Stimulated activated CD4-positive, alpha-beta T cell treated with anti-CD3 and anti-CD28 coated beads, Interleukin-2, amount 100 ng/mL, for 24 hours (primary cell): ENCODE measurements at places on chromosomes 7 and 10.

DNA sequence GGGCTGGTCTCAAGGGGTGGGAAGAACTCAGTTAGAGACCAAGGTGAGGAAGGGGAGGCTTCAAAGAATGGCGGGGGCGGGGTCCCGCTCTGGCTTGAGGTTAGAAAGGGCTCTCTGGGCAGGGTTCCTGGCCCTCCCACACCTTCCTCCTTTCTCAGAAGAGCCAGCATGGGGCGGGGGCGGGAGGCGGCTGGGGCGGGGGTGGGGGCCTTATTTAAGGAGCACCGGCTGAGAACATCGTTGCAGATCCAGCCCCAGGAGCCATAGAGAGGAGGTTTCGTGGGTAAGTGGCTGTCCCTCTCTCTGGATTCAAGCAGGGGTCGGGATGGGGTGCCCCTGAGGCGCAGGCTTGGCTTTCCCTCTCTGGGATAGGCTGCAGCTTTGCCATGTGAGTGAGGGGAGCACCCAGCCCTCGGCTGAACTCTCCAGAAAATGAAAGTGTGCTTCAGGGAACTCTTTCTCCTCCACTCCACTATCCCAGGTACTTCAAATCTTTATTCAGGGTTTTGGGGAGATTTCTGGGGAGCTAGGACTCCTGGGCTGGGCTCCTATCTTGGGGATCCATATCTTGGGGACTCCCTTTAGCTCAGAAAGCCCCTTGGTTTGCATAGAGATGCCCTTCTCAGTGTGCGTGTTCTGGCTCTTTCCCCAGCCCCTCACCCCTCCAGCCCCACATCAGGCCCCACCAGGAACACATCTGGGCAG lies 3.3 kb upstream of the CUEDC2 start:
- peak; percentile 70 for DNase-seq

GRCh38 chr10:51718804-51719291 lies 19.5 kb upstream of the CSTF2T start:
- DNase-seq = no peak

GRCh38 chr10:90905925-90906324 lies 15.0 kb downstream of the ANKRD1 start:
- DNase-seq = no peak

DNA sequence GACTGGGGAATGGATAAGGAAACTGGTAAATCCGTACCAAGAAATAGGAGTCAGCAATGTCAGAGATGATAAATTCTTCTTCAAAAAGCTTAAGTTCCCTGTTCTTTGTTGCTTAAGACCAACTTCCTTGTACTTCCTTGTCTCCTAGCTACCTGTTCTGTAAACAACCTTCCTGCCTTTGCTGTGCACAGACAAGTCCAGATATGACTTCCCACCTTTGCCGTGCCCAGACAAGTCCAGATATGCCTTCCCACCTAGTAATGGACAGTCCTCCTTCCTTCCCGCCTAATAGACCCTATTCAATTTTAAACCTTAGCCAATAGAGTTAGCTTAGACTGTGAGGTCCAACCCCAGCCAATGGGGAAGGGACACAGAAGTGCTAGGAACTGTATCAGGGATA lies 2.5 kb upstream of the ZNF33A start:
- no peak for DNase-seq

GRCh38 chr10:113639966-113640365 lies 23.9 kb downstream of the NRAP start:
- DNase-seq = no peak

DNA sequence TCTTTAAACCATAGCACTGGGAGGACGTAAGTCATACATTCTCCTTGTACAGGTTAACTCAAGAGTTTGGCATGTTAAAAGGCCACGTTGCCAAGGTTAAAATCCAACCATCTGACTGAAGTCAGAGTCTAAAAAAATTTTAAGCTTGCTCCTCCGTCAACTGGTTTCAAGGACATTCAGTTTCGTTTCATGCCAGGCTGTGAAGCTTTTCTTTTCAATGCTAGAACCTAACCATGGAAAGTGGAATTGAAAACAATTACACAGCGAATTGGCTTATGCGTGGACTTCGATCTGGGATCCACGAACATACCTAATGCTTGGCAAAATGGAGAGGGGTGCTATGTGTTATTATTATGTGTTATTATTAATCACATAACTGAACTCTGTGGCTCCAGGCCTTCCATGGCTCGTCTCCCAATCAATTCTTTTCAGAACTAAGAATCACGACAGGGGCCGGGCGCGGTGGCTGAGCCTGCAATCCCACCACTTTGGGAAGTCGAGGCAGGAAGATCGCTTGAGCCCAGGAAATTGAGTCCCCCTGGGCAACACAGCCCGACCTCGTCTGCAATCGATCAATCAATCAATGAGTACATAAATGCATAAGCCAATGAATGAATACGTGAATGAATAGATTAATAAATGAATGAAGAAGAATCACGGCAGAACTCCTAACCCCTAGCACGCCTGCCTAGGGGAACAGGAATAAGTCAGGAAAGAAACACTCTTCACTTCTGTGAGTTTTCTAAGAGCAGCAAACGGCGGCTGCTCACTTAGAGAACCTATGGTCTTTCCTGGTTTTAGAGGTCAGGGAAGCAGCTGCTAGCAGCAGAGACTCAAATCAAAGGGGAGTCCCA lies 733 bp upstream of the ARL5B start:
- no peak for DNase-seq

- DNase-seq = no peak
Measured at GRCh38 chr7:31111109-31111451, 59.0 kb downstream of the ADCYAP1R1 start.

GRCh38 chr10:100879741-100880360 lies 32.9 kb upstream of the SLF2 start:
- no peak for DNase-seq

DNA sequence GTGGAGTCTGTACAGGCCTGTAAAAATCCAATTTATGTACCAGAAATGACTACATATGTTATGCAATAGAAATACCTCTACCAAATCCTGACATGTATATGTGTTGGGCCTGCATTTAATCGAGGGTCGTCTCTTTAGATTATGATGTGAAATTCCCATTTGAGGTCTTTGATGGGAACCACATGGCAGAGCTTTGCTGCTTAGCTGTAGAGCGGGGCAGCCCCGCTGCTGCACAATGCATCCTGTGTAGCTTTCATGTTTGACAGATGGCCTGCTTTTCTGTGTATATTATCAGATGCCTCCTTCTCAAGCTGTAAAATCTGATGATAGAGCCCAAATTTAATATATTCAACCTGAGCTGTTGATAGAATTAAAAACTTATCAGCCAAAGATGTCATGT lies 65.8 kb downstream of the RAB18 start:
- no peak for DNase-seq

DNA sequence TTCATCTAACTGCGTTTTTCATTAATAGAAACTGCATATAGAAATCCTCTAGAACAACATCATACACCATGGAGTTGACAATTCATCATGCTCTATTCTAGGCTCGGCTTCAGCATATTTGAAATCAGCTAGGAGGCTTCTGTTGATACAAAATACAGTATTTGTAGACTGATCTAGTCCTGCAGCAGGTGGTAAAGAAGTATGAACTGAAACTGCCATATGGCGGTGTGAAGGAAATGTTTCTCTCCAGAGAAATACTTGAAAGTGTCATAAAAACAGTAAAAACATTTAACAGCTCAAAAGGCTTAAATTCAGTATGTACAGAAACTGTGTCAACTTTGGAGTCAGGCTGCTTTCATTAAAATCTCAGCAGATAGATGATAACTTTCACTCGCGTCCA lies 32.0 kb upstream of the MYO3A start:
- no peak for DNase-seq

DNA sequence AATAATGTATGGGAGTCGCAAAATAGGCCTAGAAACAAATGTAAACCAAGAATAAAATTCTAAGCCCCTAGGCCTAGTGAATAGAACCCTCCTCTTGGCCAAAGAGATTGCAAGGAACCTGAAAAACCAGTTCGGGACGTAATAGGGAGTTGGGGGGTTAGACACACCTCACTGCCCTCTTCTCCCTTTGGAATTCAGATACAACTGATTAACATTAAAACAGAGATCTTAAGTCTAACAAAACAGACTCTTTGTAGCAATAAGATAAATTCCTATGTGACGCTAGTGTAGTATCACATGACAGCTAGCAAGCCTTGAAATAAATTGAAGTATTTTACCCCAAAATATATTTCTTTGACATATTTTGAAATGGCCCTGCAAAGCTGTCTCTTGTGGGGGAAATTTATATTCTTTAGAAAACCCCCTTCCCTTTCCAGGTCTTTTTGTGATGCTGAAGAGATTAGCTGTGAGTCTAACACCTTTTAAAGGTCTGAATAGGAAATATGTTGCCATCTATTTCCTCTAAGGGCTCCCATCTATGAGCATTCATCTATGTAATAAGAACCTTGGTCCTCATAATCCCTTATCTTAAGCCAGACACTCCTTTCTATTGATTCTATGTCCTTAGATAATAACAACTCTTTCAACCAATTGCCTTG lies 623.4 kb upstream of the NRG3 start:
- no peak for DNase-seq

GRCh38 chr7:70259502-70259901 lies 661.2 kb downstream of the AUTS2 start:
- no peak for DNase-seq

DNA sequence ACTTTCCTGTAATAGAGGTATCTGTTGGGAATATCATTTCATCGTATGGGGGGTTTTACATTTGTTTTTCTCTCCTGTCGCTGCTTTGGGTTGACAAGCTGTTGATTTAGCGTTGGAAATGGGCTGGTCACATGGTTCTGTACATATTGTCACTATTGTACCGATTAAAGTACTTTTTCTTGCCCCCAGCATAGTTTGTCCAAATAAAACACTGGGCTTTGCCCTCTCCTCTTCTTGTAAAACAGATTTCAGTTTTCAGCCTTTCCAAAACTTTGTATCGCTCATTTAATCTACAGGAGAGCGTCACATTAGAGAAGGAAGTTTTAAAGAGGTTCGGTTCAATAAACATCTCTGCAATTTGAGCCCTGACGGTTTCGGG lies 4.0 kb downstream of the BMI1 start:
- DNase-seq = no peak
